ENCODE measurements at places on chromosomes 4 and X.

DNA sequence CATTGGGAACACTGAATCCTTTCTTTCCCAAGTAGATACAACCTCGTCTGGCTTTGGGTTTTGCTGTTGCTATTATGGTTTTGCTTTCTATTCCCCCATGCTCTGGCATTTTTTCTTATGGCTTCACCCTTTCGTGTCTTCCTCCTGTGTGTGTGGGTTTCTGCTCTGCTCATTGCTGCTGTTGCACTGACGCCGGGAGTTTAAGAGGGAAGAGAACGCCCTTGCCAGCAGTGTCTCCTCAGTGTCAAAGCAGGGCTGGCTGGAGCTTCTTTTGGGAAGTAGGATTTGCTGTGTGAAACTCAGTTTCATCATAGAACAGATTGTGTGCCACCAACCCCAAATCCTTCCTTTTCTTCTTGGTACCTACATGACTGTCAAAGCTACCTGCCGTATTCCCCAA lies 63.7 kb downstream of the CLDN22 start:
- no peak for DNase-seq

DNA sequence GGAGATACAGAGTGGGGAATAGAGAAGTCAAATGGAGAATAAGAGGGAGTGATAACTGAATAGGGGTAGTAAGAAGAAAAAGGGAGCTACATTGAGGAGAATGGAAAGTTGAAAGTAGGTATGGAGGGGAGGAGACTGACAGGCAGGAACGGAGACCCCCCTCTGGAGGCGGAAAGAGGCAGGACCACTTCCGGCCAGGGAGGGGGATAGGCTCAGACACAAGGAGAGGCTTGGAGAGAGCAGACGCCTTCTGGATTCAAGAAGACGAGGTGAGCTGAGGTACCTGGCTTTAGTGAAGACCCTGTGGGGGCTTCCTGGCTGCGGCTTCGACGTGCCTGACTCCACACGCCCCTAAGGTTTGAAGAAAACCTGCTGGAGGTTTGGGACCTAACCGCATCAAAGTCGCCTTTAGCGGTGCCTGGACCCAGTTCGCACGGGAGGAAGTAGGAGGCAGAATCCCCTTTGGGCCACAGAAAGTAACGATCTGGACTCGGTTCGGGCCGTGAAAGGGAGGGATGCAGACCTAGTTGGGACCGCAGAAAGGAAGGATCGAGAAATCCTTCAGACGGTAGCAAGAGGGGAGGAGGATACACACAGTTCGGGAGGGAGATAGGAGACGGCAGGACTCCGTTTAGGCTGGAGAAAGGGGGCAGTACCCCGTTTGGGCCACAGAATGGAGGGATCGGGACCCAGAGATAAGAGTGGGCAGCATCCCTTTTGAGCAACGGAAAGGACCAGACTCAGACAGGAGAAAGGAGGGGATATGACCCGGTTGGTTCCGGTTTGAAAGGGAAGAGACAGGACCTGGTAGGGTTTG lies at the start of gene TRO:
TSS of gene TRO (plus strand) at position 215 of the 817 bp plus-strand sequence. CDS start 1,423 bp downstream, outside the sequence.
- no peak for DNase-seq

DNA sequence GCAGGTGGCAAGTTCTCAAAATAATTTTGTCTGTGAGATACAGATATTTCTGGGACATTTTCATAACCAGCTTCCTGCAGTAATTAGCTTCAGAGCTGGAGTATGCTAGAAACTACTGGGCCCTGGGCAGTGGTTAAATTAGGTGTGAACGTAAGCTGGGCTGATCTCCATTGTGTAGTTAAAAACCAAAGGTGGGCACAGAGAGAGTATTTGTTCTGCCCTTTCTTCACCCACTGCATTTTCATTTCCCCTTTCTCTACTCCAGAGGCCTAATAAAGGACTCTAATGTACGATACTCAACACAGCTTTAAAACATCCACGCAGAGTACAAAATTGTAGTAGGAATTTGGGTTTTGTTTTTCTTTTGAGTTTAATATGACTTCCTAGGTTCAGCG lies 252.7 kb downstream of the SPRY1 start:
- DNase-seq, result no peak

GRCh38 chrX:153370293-153371055 lies 30.7 kb downstream of the PNMA6E start:
- no peak for DNase-seq

GRCh38 chr4:182085051-182085480 lies 158.1 kb upstream of the TENM3 start:
- no peak for DNase-seq

- DNase-seq, result no peak
Observed at GRCh38 chr4:14853176-14853943, 148.9 kb upstream of the CPEB2 start.

DNA sequence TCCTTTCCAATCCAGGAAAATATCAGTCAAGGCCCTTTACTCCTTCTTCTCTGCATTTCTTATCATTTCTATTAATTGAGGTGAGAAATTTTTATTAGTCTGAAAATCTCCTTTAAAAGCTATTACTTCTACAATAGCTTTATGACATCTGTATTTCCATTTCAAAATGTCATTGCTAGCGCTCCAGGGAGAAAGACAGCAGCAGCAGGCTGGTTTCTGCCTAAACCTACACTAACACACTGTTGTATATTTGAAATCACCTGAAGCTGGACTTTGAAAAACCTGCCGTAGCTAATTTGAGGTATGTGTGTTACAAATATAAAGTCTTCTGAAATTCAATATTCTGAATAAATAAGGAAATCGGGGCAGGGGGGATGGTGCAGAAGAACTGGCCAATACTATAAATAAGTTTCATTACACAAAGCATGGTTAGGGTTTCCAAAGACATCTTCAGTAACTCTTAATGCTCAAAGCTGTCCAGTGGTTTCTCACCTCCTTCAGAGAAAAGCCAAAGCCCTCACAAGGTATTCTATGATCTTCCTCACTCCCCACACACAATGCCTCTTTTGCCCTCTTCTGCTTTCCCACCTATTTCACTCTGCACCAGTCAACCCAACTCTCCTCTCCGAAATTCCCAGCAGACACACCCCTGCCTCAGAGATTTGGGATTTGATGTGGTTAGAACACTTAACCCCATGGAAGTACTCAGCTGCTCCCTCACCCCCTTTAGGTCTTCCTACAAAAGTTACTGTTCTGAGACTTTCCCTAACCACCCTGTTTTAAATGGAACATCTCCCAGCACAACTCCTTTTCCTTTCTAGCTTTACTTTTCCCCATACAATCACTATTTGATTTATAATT lies 122.7 kb downstream of the PPP3CA start:
- DNase-seq, result no peak

- DNase-seq, result no peak
Observed at GRCh38 chrX:643241-643595, 12.6 kb downstream of the SHOX start.

DNA sequence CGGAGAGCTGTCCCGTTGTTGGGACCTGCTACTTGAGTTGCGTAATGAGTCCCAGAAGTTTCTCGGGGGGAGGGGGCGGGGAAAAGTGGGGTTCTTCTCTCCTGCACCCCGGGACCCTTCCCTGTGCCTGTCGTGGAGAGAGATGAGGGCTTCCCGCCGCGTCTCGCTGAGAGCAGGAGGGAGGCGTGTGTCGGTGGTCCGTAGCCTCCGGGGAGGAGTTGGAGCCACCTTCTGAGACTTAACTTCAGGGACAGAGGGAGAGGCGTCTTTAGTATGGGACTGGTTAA lies 698 bp downstream of the AFF1 start:
- no peak for DNase-seq
